ENCODE measurements at places on chromosomes 1 and 21.

- no peak for DNase-seq
These were observed 50.9 kb downstream of the TARBP1 start for GRCh38 chr1:234427950-234428646.

DNA sequence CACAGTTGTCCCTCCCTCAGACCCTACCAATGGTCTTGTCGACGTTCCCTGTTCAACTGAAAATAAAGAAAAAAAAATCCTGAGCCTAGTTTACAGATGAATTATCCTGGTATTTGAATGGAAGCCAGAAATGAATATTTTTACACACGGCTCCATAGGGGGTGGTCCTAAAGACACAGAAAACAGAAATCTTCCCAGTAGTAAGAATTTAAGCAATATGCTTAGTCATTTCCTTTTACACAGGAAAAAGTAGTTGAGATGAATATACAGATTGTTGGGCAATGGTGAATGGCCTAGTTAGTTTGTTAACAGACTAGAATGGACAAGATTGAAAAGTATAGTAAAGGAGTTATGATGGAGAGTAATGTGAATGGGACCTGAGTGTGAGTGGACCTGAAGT is 67.4 kb downstream of the RGS18 start:
- DNase-seq = peak; percentile 63

DNA sequence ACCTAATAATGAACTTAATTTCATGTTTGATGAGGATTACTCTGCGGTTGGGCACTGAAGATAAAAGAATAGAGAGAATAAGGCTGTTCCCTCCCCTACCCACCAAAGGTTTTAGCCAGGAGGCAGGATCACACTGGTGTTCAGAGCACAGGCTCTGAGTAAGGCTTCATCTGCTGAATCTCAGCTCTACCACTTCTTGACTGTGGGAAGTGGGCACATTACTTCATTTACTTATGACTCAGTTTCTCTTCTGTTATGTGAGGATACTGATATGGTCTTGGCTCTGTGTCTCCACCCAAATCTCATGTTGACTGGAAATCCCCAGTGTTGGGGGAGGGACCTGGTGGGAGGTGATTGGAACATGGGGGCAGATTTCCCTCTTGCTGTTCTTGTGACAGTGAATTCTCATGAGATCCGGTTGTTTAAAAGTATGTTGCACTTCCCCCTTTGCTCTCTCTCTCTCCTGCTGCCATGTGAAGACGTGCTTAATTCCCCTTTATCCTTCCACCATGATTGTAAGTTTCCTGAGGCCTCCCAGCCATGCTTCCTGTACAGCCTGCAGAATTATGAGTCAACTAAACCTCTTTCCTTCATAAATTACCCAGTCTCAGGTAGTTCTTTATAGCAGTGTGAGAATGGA is 79.7 kb downstream of the SMYD2 start:
- DNase-seq = no peak

DNA sequence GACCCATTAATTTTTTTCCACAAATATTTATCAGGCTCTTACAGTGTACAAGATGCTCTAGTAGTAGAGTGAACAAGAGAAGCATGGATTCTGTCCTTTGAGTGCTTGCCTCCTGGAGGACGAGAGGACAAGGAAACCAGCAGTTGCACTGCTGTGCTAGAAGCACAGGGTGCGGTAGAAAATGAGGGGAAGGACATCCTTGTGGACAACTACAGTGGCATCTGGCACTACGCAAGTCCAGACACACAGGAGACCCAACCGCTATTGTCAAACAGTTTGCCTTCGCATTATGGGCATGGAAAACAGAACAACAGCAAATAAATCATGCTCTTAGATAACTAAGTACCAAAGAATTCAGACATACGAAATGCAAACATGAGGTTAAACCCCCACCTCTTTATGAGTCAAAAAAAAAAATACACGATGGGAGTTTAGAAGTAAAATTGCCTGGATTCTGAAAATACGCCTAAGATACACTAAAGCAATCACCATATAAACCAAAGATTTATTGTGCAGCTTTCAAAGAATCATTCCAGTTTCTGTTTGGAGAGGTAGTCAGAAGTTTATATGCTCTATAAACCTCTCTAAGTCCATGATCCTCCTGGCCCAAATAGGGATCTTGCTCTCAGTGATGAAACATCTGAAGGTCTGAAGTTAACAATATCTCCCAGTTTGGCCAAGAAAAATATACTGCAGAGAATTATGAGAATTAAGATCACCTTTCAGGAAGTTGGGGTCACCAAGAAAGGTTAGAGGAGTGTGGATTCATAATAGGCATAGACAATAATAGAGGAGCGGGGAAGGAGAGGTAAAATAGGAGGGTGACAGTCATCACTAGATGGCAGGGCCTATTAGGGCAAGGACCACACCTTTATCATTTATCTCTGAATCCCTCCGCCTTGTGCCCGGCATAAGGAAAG is 307.8 kb downstream of the NFIA start:
- no peak for DNase-seq

GRCh38 chr1:222634180-222635013 is 16.5 kb downstream of the MIA3 start:
- peak; percentile 94 for DNase-seq

GRCh38 chr1:34844252-34844634 is 15.3 kb downstream of the SMIM12 start:
- DNase-seq = no peak

DNA sequence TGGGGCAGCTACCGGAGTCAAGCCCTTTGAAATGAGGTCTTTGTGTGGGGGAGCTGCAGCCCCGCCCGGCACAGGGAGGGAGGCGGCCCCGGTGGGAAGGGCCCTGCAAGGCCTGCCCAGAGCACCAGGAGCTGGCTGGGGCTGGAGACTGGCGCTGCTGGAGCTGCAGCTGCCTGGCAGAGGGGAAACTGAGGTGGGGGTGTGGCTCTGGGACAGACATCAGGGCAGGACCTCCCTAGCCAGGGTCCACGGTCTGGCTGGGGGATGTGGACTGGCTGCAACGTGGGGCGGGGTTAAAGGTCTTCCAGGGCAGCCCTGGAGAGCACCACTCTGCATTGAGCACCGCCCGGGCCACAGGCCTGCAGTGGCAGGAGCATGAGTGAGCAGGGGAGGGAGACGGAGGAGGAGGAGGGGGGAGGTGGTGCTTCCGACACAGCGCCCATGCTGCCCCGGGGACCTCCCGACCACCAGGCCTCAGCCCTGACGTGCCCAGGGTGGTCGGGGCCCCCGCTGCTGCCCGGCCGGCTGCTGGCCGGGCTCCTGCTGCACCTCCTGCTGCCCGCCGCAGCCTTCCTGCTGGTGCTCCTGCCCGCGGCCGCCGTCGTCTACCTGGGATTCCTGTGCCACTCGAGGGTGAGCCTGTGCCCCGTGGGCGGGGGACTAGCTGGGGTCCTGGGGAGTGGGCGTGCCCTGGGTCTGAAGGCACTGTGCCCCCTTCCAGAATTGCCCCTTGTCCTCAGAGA is 4.8 kb upstream of the ANKRD65 start:
- no peak for DNase-seq

- no peak for DNase-seq
These were observed 26.5 kb upstream of the SRP9 start for GRCh38 chr1:225750875-225751824.

GRCh38 chr1:42152119-42152518 is 1.1 kb upstream of the GUCA2B start:
- no peak for DNase-seq

GRCh38 chr1:233025567-233025966 is 75.2 kb downstream of the NTPCR start:
- DNase-seq = peak; percentile 13

GRCh38 chr1:247378334-247379073 is 37.5 kb upstream of the NLRP3 start:
- no peak for DNase-seq

DNA sequence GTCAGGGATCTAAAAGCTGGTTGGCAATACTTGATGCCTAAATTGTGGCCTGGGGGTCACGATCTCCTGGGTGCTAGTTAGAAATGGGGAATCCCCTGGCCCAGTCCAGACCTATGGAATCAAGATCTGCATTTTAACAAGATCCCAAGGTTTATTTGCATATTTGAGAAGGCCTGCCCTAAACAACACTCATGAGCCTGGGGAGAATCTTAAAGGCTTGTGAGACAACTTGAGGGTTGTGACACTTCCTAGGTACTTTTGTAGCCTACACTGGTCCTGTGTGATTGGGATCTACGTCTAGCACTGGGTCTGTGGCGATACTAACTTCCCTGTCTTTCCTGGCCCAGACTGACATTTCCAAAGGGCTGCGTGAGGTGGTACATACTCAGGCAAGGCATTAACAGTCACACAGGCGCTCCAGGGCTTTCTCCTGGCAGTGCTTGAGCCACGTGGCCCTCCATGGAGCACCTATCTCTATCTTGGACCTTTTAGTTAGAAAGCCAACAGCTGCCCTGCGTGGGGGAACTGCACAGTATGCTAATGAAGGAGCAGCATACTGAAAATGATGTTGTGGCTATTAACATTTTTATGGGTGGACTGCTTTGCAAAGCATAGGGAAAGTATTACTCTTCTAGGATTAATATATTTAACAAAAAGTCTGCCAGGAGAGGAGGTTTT is 263.1 kb downstream of the ST6GALNAC3 start:
- no peak for DNase-seq

DNA sequence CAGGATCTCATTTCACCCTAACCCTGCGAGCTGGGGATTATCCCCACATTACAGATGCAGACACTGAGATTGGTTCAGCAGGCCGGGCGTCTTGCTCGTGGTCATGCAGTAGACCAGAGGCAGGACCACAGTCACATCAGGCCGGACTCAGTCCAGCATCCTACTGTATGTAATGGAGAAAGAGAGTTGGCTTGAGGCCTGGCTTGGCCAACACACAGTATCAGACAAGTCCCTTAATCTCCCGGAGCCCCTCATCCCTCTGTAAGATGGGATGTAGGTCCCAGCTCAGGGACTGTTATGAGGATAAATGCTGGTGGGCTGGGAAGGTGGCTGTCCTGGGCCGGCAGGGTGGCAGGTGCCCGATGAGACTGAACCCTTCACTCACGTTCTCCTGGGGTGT is 66.1 kb upstream of the ACTL8 start:
- no peak for DNase-seq
